EH (cell line): ENCODE measurements at places on chromosomes 2 and 18.
A peak's percentile ranks its signal among the peaks of the same experiment; 100 is the strongest.

DNA sequence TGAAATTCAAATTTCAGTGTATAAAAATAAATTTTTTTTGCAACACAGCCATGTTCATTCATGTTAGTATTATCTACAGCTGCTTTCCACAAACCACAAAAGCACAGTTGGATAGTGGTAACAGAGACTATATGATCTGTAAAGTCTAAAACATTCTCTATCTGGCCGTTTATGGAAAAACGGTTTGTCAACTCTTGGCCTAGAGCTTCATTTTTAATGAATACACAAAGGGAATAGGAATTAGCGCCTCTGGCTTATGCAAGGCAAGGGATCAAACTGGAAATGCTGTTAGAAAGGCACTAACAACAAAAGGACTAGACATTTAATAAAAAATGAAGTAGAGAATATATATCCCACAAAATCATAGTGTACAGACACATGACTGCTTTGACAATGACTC, 211.9 kb downstream of the EXOC6B start:
- DNase-seq, result no peak

- DNase-seq, result peak; percentile 70
Measured at GRCh38 chr18:10379522-10379921, 74.9 kb upstream of the APCDD1 start.

DNA sequence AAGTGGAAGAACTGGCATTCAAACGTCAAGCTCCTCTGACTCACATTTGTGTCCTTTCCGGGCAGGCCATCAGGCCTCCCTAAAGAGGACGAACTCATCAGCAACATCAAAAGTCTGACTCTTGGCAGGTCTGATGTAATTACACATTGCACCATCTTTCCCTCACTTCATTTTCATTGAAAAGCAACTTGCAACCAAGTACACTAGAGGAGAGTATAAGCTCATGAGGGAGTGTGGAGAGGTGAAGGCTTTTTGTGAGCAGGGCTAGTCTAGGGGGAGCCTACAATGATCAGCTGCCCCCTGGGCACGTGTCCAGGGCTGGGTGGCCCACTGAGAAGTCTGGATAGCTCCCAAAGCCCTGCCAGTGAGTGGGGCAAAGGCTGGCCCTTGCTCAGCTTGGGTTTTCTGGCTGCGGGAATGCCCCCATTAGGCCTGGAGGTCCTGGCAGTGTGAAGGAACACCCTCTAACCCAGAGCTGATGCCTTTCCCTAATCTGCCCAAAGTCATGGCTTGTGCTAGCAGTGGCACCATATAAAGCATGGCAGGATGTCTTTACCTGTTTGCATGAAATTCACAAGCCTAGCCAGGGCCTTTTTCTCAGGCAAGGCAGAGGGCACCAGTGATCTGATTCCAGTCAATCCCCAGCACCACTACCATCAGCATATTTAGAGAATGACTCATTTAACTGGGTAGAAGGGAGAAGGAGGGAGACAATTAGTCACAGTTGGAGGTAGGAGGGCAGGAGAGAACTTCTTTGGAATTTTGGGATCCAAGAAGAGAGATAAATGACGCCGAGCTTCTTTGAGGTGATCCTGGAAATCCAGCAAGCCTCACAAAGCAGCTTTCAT, 8.5 kb upstream of the DAW1 start:
- DNase-seq, result peak; percentile 85

GRCh38 chr18:42838546-42839145, 276.8 kb downstream of the RIT2 start:
- no peak for DNase-seq

DNA sequence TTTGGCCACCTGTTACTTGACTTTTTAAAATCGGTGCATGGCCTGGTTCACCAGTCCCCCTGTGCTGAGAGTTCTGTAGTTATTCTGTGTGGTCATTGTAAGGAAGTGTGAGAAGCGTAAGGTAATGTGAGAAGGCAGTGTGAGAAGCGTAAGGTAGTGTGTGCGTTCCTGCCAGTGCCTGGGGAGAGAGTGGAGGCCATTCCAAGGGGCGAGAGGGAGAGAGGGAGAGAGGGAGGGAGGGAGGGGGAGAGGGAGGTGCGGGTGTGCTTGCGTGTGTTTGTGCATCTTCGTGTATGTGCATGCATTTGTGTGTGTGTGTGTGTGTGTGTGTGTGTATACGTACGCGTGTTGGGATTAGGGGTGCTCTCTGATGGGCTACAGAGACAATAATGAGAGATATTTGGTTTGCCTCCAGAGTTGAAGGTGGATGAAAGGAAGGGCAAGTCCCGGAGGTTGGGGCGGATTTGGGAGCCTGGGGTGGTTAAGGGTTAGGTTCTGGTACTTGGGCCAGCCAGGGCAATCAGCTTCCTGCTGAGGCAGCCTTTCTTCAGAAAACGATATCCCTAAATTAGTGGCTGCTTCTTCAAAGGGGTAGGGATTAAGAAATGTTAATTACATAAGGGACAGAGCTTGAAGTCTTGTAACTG, 53.7 kb downstream of the SGPP2 start:
- no peak for DNase-seq

DNA sequence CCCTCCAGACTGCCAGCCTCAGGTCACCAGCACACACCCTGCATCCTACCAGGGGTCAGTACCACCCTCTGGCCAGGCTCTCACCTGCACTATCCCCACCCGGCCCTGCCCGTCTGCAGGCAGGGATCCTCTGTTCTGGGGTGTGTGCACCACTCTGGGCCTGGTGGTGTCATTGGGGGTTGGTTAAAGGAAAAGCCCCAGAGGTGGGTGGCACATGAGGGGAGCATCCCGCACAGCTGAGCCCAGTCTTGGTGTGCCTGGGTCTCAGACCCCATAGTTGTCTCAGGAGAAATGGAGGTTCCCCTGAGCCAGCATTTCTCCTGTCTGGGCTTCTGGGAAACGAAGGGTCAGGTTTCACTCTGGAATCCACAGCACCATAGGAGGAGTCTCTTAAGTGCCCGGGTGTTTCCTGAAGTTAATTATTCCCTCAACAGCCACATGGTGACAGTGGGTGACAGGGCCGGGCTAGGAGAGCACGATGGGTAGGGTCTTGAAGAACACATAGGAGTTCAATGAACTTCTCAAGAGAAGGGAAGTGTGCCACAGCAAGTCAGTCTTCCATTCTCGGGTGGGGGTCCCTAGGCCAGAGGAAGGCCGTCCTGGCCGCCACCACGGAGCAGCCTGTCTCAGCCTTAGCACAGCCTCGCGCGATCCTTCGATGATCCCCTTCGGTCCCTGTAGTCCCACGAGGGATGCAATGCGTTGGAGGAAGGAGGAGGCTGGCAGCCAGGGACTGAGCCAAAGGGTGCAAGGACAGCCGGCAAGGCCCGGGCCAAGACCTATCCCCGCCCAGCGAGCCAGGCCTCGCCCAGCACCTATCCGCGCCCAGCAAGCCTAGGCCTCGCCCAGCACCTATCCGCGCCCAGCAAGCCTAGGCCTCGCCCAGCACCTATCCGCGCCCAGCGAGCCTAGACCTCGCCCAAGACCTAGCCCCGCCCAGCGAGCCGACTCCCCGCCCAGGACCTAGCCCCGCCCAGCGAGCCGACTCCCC, 1.1 kb upstream of the FARP2 start:
- peak; percentile 71 for DNase-seq

GRCh38 chr2:156399950-156400705, 36.1 kb upstream of the GPD2 start:
- DNase-seq, result peak; percentile 84

- no peak for DNase-seq
Measured at GRCh38 chr2:23814963-23815362, 112.0 kb downstream of the ATAD2B start.
